Activated CD4-positive, alpha-beta T cell treated with anti-CD3 and anti-CD28 coated beads, Interleukin-2, Interleukin-6, amounts not matched to agents 100 ng/mL and 50 ng/mL, durations not matched to agents 16 hours and 8 hours (primary cell): ENCODE measurements at places on chromosomes 1 and 21.

DNA sequence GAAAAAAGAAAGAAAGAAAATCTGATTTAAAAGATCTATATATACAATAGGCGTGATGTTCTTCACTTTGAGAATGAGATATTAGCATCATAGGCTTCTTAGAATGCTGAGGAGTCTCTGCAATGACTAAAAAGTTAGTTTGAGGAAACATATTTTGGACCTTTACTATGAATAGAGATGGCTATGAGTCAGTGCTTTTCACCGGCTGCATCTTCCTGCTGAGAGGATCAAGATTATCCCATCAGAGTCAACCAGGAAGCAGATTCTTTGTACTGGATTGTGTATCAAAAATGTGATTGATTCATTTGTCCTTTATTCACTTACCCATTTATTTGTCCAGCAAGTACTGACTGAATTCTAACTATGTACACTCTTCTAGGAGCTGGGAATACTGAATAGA, 144.2 kb downstream of the KCNK2 start:
- no peak for DNase-seq

DNA sequence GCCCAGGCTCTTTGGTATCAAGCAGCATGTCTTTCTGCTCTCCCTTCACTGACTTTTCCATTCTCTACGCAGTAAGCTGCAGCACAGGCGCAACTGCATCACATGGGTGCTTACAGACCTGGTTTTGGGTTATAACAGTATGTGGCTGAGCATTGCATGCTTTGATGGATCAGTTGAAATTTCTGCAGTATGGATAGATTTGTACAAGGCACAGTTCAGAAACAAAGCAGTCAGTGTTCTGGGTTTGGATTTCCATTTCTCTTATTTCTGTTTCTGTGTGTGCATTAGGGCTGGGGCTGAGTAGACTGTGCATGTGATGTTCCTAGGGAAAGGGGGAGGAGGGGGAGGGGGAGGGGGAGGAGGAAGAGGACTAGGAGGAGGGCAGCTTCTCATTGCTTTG, 4.5 kb downstream of the FAM163A start:
- DNase-seq, result no peak

DNA sequence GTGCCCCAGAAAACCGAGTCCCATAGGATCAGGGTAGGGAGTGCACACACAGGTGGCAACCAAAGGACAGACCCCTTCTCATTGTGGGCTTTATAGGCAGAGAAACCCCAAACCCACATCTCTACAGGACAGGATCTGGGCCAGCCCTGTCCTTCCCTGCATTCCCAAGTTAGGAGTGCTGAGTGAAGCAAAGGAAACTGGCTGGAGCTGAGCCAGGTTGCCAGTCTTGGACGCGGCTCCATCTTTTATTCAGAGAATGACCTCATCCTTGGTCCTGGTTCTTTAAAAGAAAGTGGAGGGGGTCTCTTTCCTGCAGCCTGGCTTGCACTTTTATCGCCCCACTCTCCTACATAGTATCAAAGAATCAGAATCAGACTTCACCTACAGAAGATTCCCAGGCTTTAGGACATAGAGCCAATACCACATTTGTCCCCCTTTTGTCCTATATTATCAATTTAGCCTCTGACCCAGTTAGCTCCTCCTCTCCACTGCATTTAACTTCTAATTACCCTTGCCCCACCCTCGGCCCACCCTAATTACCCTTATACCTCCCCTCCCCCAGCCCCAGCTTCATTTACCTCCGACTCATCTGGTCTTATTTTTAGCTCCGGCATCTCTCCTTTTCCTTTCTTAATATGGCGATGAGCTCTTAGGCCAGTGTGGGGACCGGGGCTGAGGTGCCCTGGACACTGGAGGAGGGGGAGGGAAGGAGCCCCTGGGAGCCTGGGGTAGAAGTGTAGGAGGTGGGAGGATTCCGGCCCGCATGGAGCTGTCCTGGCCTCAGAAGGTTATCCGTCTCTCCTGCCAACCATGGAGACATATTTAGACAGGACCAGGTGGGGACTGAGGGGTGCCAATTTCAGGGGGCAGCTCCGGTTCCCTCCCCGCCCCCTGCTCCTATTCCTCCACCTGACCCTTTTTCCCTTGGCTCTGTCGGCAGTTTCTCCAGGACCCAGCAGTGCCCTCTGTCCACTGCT, at the start of gene CASQ1:
TSS of gene CASQ1 (plus strand) at position 927 of the 977 bp plus-strand sequence. CDS start 177 bp downstream, outside the sequence.
- DNase-seq, result no peak

DNA sequence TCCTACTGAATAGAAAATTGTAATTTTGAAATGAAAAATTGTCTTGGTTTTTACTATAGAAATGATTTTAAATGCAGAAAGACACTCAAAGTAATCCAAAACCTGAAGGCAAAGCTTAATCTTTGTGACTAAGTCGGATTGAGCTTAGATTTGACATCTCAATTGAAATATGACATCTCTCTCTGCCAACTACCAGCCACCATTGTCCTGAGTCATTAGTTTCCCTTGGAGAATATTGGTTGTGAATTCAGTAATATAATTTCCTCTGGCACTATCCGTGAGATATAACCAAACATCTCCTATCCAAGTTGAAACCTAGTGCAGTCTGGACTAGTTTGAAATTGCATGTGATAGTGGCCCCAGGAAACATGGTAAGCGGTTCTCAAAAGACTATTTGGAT, 37.1 kb downstream of the PLA2G4A start:
- no peak for DNase-seq

DNA sequence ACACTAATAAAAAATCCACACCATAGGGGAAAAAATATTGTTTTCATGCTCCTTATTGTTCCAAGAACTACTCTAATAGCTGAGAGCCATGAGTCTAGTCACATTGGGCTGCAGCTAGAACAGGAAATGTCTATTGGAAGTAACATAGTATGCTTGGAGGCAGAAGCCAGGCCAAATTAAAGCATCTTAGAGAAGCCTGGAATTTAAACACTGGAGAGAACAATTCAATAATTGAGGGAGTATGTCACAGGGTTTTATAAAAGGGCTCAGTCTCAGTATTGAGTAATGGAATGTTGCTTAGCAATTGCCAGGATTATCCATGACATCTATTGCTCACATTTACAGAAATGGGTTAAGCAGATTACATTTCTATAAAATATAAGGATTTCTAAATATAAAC, 471.3 kb downstream of the LMO4 start:
- DNase-seq, result no peak

- peak; percentile 18 for DNase-seq
These were observed 29.3 kb downstream of the MYOG start for GRCh38 chr1:203056516-203056915.

GRCh38 chr21:35145626-35146233, 96.6 kb upstream of the RUNX1 start:
- DNase-seq, result no peak

- no peak for DNase-seq
These were observed 514 bp downstream of the TPRG1L start for GRCh38 chr1:3625151-3625907.

DNA sequence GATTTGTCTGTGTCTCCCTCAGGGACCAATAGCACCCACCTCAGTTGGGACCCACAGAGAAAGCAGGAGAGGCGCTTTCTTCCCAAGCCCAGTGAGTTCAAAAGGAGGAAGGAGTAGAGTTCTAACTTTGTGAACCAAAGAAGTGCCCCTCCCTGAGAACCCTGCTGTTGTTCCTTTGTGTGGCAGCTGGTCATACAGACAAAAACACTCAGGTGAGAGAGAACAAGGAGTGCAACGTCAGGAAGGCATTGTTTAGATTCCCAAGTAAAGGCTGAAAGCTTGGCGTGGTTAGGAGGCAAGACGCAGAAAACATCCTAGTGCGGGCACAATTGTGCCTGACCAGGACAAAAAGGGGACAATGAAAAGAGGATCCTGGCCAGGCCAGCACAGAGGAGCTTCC, 654.6 kb downstream of the KIF26B start:
- DNase-seq, result no peak

- DNase-seq, result no peak
These were observed 95.9 kb downstream of the PTPN14 start for GRCh38 chr1:214455479-214455878.

DNA sequence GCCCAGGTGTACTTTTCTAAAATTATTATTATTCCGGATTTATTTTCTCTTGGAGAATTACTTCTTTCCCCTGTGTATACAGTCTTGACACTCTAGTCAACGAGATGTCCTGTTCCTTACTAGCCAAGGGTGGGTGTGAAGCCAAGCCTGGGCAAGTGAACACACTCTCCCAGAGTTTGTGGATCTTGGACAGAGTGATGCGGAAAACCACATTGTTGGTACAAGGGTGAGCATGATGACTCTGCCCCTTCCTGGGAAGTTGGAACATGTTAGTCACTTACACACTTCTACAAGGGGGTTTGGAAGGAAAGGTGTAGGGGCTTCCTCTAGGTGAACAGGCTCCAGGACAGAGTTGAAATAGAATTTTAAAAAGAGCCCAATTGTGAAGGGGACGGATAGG, 20.0 kb upstream of the RD3 start:
- no peak for DNase-seq

DNA sequence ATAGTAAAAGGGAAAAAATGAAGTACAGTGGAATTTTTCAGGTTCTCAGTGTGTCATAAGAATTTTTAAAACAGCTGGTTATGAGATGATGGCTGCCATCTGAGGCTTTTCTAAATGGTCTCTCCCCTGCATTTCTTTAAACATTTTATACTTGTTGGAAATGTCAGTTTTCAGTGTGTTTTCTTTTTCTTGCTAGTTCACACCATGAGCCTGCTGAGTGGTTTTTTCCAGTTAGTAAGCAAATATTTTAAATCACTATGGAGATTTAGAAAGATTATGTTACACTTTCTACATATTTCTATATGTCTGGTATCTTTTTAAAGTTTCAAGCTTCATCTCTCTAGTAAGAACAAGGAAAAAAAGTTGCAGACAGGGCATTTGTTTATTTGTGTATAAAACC, 9.6 kb downstream of the RBM15 start:
- no peak for DNase-seq

DNA sequence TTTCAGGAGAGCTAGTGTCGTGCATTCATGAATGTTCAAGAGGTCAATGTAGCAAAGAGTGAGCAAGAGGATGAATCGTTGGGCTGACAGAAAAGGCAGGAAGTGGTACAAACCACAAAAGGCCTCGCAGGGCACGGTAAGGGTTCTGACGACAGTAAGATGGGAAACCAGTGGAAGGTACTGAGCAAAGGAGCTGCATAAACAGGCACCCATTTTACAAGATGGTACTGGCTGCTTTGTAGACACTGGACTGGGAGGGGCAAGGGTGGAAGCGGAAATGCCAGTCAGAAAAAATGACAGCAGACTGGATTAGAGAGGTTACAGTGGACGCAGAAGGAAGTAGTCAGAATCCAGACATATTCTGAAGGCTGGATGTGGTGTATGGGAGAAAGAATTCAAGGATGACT, 123.5 kb downstream of the PTPN14 start:
- peak; percentile 92 for DNase-seq

- DNase-seq, result no peak
These were observed 24.6 kb downstream of the LAMC2 start for GRCh38 chr1:183210681-183211080.

- no peak for DNase-seq
These were observed 14.7 kb downstream of the PROX1 start for GRCh38 chr1:214002472-214002871.

- no peak for DNase-seq
These were observed 121.8 kb upstream of the RUNX3 start for GRCh38 chr1:25051906-25052305.

GRCh38 chr1:12188115-12188514, 21.3 kb downstream of the TNFRSF1B start:
- DNase-seq, result no peak

GRCh38 chr1:16351456-16351993, 755 bp downstream of the FBXO42 start:
- DNase-seq, result peak; percentile 20

DNA sequence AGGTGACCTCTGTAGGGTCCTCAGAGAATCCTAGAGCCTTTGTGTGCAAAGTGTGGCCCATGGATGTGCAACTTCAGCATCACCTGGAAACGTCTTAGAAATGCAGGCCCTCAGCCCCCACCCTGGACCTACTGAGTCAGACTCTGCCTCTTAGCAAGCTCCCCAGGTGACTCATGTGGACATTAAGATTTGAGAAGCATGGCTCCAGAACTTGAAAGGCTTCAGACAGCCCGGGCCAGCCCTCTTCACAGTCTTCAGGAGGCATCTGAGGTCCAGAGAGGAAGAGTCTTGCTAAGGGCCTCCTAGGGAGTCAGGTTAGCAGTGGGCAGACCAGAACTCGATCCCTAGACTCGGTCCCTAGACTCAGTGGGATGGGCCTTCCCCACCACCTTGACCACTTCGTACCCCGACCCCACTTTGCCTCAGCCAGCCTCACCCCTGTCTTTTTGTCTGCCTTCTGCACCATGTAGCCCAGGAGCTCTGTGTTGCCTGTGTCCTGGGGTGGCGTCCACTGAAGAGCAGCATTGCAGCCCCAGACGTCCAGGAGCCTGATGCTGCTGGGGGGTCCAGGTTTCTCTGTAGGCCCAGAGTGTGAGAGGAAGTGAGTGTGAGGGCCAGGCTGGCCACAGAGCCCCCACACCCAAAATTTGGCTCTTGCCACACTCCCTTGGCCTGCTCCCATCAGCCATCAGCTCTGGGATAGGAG, 4.8 kb downstream of the MYBPH start:
- DNase-seq, result no peak

DNA sequence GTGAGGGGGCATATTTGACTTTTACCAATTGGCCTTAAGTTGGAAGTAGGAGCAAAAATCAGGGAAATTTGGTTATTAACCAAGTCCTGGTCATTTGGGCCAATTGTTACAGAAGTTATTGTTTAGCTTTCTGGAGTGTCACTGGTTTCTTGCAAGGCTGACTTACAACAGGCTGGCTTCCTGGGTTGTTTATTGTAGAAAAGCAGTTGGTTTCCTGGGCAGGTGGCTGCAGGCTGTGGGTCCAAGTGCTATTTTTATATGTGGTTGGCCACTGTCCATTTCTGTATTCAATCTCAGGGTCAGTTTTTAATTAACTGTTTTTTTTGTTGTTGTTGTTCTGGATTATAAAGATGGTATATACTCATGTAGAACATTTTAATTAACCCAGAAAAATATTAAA, 174.1 kb downstream of the KCNJ6 start:
- no peak for DNase-seq

DNA sequence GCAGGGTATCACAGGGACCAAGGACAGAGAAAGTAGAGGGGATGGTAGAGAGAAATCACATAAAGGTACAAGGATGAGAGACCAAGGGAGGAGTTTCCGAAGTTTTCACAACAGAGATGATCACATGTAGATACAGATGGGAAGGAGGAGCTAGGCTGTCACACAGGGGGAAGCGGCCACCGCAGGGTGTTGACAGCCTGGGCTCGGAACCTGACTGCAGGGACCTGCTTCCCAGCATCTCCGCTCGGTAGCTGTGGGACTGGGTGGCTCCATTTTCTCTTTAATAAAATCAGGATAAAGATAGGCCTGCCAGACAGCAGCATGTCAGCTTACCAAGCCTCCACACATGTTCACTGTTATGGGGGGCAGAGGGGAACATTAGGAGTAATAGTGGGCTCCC, 32.3 kb downstream of the CDCA8 start:
- DNase-seq, result no peak

GRCh38 chr1:37888022-37888700, 28.8 kb upstream of the MTF1 start:
- DNase-seq, result no peak

DNA sequence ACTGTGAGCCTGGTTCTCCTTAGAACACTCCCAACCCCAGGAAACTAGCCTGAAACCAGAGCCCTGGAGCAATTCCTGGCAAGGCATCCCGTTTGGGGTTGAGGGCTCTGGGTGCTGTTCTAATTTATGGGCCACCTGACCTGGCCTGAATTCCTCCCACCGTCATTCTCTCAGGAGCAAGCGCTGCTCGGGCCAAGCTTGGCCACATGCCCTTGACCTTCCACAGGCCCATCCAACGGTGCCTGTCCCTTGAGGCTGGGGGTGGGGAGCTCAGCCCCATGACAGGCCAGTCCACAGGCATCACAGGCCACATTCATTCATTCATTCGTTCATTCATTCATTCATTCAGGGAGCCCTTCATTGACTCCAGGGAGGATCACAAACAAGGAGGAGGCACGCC, 5.3 kb downstream of the PADI2 start:
- no peak for DNase-seq
